ENCODE measurements at places on chromosomes 5 and 9.

DNA sequence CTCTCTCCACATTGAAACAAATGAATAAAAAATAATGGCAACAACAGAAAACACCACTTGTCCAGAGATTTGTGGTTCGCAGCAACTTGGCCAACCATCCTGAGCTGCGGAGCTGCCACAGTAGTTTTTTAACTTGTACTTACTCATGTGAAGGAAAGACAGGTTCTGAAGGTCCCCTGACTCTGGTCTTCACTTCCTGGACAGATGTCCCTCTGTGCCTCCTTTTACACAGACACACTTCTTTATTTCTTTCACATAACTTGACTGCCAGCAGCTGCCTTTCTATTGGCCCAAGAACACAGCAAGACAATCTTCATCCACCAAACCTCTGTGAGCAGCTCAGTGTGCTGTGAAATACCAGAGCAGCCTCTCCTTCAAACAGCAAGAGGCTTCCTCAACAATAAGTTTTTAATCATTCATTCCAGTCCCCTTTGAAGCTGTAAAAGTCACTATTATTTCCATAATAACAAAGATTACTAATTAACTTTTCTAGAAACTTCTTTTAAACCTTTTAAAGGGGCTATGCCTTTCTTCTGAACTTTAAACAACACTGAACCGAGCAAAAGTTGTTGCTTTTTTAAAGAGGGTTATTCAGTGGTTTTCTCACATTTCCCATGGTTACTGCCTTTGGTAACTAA lies 198.7 kb downstream of the NR2F1-AS1 start:
- DNase-seq: no peak

DNA sequence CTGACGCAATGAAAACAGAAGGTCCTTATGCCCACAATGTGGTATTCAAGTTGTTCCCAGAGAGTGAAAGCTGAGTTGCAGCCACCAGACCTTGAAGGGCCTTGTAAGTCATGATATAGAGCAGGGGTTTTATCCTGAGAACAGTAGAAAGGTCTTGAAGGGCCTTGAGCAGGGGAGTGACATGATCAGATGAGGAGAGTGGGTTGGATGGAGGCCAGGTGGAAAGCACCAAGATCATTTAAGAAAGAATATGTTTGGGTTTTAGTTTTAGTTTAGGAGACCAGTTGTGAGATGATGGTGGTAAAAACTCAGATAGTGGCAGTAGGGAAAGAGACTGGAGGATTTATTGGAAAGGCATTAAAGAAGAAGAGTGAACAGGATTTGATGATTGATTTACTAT lies 5.9 kb downstream of the ITGA2 start:
- DNase-seq: no peak

- DNase-seq: no peak
Measured at GRCh38 chr9:134661299-134661698, 19.7 kb downstream of the COL5A1 start.

DNA sequence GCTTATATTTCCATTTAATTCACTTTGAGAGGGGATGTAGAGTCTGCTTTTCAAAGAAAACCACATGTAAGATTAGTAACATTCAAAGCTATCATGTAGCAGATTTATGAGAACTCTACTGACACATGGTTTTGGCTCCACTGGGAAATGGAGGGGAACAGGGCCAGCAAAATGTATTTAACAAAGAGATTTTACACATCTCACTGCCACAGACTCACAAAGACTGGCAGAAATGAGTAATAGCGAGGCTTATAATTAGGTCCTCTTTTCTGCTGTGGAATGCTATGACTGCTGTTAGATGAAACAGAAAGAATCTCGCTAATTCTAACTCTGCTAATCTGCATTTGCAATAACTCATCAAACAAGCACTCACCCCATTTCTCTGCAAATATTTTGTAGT lies 4.5 kb downstream of the DAP start:
- DNase-seq: peak; percentile 41

DNA sequence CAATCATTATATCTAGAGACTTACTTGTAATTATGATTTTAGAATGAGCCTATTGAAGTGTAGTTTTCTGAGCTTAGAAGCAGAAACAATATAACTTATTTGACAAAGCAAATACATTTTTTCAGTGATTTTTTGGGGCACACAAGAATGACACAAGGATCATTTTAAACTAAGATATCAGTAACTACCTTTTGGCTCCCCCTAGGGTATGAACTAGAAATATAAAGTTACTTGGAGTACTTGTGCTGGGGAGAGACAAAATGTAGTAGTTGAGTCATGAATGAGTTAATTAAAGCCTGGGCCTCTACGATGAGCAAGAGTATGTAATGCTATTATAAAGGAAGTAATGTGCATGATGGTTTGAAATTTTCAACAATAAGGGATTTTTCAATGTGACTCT lies 1244.1 kb upstream of the ACO1 start:
- DNase-seq: no peak

GRCh38 chr5:107203243-107203642 lies 467.5 kb downstream of the EFNA5 start:
- no peak for DNase-seq

GRCh38 chr5:101838435-101838834 lies 457.6 kb downstream of the SLCO4C1 start:
- no peak for DNase-seq

- DNase-seq: no peak
Measured at GRCh38 chr9:133426011-133426410, 3.8 kb downstream of the ADAMTS13 start.

Measured in AG08396 (cell line).